ENCODE measurements at places on chromosomes 3 and 15.

DNA sequence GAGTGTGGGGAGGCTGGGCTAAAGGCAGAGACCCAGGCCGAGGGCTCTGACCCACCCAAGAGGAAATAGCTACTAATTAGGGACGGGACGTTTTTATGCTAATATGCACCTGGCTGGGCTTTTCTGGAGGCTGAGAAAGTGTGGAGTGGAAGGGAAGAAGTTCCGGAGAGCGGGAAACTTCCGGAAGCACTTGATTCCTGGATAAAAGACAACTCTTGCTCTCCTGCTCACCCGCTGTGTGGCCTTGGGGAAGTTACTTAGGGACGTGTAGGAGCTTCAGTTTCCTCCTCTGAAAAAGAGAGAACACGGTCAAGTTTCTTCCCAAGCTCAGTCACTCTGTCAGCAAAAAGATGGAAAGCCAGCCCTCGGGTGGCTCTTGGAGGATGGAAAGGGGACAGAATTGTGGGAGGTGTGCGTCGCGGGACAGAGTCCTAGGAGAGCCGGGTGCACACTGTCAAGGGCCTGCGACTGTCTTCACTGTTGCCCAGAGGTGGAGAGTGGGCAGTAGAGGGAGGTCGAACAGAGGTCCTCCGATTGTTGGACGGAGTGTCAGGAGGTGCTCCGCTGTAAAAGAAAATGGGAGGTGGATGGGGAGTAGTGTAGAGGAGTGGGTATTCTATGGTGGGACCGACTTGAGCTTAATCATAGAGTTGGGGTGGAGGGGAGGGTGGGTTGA lies 43.2 kb downstream of the EPHB3 start:
- no peak for DNase-seq

- no peak for DNase-seq
These were observed 31.4 kb downstream of the STARD5 start for GRCh38 chr15:81292523-81293001.

DNA sequence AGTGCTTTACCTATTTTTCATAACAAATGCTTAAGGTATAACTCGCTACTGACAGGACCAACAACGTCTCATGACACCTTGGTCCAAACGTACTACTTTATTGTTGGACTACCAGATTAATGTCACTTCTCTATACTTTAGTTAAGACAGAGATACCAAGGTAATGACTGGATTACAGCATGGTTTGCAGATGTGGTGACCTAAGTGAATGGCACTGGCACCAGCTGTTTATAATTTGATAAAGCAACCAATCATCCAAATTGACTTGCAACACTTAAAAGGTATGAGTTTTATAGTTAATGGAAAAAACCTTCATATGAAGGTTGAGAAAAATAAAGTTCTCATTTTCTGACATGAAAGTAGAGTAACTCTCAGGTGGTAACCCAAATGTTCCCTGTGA lies 209.0 kb downstream of the NEK10 start:
- DNase-seq, result no peak

- no peak for DNase-seq
These were observed 208.7 kb downstream of the MECOM start for GRCh38 chr3:169454823-169455222.

GRCh38 chr3:129927072-129927471 lies 33.6 kb upstream of the TMCC1 start:
- DNase-seq, result no peak
